GM04504 (cell line): ENCODE measurements at places on chromosomes 2 and 18.

DNA sequence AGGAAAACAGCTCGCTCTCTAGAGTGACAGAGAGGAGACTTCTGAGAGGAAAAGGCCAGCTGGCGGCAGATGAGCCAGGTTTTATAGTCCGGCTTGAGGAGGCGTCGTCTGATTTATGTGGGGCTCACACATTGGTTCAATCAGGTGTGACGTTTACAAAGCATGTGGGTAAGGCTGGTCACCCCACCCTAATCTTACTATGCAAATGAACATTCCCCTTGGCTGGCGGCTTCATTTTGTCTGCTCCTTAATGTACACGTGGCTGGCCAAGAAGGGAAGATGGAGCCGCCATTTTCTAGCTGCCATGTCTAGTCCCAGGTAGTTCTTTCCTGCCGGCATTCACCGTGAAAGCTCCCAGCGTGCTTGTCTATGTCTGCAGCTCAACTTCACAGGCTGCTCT, 299.1 kb upstream of the SPRED2 start:
- no peak for DNase-seq

DNA sequence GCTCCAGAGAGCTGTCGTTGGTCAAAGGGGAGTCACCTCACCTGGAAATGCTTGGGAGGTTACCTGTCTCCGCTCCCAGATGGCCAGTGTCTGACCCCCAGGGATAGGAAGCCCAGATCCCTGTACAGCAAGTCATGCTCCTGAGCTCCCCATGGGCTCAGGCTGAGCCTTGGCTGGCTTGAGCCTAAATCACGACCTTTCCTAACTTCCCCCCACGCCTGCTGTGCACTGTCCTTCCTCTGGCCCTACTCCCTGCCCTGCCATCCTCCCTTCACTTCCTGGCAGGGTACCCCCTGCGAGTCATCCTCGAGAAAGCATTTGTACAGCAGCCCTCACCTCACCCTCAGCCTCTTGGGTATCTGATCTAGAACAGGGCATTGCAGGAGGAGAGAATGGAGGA, 9.2 kb upstream of the HDAC4 start:
- no peak for DNase-seq

- DNase-seq = peak; percentile 55
Observed at GRCh38 chr2:64202206-64202845, 58.1 kb upstream of the PELI1 start.

DNA sequence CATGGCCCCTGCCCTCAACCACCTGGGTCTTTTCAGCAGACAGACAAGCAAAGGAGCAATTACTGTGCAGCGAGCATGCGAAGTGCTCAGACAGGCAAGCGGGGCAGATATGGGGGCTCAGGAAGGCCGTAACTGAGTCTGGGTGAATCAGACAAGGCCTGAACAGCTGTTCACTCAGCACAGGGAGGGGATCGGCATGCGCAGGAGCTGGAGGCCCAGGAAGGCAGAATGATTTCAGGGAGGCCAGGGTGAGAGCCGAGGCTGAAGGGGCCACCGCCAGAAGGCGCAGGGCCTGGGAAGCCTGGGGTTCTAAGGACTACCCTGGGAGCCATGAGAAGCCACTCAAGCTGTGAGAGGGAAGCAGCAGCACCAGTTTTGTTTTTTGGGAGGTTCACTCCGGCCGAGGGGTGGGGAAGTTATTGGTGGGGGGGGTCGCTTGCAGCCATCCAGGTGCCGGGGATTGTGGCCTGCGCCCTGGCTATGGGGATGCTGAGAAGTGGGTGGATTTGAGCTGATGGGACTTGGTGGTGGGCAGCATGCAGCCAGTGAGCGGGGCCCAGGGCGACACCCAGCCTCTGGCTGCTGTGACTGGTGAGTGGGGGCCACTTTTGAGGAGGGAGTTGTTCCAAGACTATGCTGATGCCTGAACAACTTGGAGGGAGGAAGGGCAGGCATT, 132.2 kb downstream of the TSN start:
- DNase-seq = no peak

- no peak for DNase-seq
Observed at GRCh38 chr2:139885921-139886498, 1105.8 kb upstream of the NXPH2 start.

- DNase-seq = no peak
Observed at GRCh38 chr2:46448641-46449040, 30.7 kb upstream of the TMEM247 start.

DNA sequence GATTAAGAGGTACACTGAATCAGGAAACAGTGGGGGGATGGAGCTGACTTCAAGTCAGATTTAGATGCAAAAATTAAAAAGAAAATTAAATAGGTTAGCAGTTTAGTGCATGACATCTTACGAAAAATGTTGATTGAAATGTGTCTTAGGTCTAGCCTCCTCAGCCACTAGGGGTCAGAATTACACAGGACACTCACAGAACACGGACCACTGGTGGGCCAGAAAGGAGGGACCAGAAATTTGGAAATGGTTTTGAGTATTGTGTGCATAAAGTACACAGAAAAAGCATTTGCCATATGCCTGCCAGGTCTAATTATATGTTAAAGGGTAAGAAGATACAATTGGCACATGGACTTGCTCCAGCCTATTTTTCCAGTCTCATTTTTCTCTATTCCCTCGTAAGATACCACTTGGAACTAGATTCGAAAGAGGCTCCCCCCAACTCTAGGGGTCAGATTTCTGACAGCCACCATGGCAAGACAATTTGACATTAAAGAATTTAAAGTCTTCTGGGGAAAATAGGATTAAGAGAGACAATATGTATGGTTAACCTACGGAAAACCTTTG, 550.2 kb upstream of the SETBP1 start:
- no peak for DNase-seq

GRCh38 chr2:30958918-30959265, 151.6 kb upstream of the CAPN13 start:
- no peak for DNase-seq

GRCh38 chr2:70685771-70686171, 82.2 kb downstream of the ADD2 start:
- no peak for DNase-seq

GRCh38 chr2:132383956-132384355, 32.6 kb upstream of the GPR39 start:
- DNase-seq = no peak

GRCh38 chr2:121420486-121420885, 110.2 kb upstream of the RNU4ATAC start:
- DNase-seq = no peak
